Esophagus squamous epithelium (tissue), 5 donors: ENCODE measurements at places on chromosomes 3 and 15.

DNA sequence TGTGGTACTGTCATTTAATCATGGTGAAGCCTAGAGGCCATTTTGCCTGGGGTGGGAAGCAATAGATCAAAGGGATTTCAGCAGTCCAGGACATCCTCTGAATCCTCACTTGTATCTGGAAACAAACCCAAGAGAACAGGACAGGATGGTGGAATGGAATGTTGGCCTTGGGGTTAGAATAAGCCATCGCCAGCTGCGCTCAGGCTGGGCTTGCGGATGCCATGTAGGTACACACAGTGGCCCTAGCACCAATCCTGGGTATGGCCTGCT is 76.5 kb upstream of the ALDH1A3 start:
- DNase-seq: no peak

GRCh38 chr15:99863550-99864198 is 130.4 kb upstream of the LYSMD4 start:
- DNase-seq: no peak

- no peak for DNase-seq
These were observed 50.5 kb downstream of the CD86 start for GRCh38 chr3:122105626-122106025.

GRCh38 chr3:196966526-196967401 is 1.9 kb downstream of the PIGZ start:
- no peak for DNase-seq

GRCh38 chr3:132241776-132242514 is 75.3 kb upstream of the ACP3 start:
- no peak for DNase-seq

GRCh38 chr15:94230883-94231722 is at the start of gene MCTP2:
Gene MCTP2, plus strand, starts transcription at chr15:94231561. Its CDS starts 66,705 bp downstream, at chr15:94298266.
- peak; percentile 57 for DNase-seq

GRCh38 chr3:101925564-101925963 is 76.2 kb downstream of the NFKBIZ start:
- DNase-seq: no peak

DNA sequence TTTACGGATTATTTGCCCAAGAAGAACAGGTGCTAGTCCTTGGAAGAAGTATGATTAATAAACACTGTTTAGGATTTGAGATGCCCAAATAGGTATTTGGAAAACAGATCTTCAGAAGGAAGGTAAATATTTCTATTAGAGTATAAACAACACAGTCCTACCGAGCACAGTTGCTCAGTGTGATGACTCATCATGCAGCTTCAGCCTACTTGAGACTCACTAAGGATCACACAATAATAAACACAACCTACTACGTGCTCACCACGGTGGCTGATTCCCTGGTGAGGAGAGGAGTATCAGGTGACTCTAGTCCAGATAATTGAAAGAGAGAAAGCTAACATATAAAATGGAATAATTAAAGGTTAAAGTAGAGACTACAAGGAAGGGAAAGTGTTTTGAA is 72.0 kb downstream of the PDZRN3 start:
- no peak for DNase-seq

GRCh38 chr15:67805008-67805665 is 20.2 kb upstream of the SKOR1 start:
- no peak for DNase-seq

DNA sequence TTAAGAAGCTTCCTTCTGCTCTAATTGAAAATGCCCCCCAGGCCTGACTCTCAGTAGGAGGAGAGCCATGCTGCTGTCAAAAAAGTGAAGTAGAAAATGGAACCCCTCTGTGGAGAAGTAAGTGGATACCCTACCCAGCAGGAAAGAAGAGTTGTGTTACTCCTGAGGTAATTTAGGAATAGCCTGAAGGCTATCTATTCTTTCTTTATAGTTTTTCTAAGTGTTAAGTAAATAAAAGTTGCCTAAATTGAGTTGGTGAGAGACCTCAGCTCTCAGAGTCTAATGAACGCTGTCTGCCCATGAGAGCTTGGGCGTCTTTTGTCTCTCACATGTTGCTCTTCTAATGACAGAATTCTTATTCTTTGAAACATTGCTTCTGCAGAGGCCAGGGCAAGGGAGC is 116.2 kb downstream of the NSUN3 start:
- no peak for DNase-seq

DNA sequence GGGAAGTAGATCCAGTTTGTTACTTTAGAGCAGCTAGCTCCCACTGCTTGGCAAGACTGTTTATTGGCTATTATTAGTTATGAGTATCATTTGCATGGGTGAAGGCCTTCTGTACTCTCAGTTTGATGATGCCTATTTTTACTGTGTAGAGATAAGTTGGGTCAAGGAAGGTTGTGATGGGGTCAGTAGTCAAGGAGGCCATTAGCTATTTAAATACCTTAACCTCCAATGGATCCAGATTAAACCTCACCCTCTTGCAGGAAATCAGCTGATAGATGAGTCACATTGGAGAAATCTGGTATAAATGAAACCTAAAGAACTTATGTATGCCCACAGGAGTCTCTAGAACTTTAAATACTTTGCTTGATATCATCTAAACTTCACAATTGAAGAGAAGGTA is 45.0 kb downstream of the THBS1 start:
- no peak for DNase-seq

GRCh38 chr15:51699373-51699772 is 18.1 kb downstream of the SCG3 start:
- no peak for DNase-seq

GRCh38 chr3:37718632-37719031 is 143.0 kb upstream of the CTDSPL start:
- DNase-seq: no peak

- DNase-seq: no peak
These were observed 173.4 kb downstream of the XXYLT1 start for GRCh38 chr3:195097331-195098255.

GRCh38 chr15:23910030-23910429 is 222.9 kb upstream of the NDN start:
- DNase-seq: no peak

GRCh38 chr15:95141486-95141885 is 910.1 kb downstream of the MCTP2 start:
- DNase-seq: no peak

DNA sequence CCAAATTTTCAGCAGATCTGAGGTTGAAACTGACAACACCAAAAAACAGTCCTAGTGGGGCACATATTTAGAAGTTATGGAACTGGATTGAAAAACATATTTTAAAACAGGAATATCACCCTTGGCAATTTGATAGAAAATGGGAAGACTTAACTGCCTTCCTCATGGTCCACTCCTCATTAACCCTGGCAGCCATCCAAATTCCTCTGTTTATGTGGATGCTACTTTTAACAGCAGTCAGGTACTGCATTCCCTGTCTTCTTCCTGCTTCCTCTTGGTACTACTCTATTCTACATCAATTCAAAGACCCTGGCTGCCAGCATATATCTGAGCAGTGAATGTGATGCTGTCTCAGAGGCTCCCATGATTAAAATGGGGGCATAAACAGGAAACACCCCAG is 54.3 kb downstream of the PDE8A start:
- DNase-seq: no peak

DNA sequence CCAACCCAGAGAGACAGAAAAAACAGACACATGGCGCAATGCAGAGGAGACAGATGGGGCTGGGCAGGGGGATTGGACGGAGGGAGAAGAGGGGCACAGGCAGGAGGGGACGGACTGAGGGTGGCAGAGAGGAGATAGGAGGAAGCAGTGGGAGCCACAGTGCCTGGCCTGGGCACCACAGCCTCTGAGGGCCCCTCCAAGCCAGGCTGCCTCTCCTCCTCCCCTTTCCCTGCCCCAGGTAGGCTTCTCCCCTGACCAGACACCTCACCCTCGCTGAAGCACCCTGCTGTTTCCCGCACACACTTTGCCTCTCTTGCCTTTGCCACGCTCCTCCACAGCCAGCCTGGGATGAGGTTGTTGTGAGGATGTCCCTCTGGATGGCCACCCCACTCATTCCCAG is 84.0 kb upstream of the PRR20G start:
- no peak for DNase-seq

DNA sequence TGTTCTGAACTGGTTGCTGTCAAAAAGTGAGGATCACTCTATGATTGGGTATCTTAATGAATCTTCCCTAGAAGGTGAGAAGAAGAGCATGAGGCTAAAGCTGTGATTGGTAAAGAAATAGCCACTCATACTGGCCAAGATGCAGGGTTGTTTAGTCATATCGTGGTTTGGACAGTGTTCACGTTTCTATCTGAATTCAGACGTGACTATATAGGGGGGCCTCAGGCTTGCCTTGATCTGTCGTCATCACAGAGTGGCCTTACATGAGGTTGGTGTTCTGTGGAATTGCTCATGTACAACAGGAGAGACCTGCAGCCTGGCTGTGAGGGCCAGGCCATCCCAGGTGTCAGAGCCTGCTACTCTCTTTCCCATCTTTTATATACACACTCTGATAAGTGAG is 12.4 kb downstream of the RTP2 start:
- DNase-seq: no peak

GRCh38 chr3:57758686-57759085 is 2.6 kb downstream of the SLMAP start:
- no peak for DNase-seq

- no peak for DNase-seq
These were observed 75.1 kb downstream of the LINGO1 start for GRCh38 chr15:77557564-77557963.

GRCh38 chr15:56236197-56236596 is 7.5 kb downstream of the RFX7 start:
- DNase-seq: no peak

DNA sequence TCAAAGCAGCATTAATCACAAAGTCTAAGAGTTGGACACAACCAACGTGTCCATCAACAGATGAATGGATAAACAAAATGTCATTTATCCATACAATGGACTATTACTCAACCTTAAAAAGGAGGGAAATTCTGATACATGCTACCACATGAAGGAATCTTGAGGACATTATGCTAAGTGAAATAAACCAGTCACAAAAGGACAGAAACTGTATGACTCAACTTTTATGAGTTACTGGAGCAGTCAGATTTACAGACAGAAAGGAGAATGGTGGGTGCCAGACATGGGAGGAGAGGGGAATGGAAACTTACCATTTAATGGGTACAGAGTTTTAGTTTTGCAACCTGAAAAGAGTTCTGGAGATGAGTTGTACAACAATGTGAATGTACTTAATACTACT is 43.0 kb upstream of the SEC13 start:
- no peak for DNase-seq

- no peak for DNase-seq
These were observed 2.8 kb downstream of the TBC1D23 start for GRCh38 chr3:100263583-100263982.

DNA sequence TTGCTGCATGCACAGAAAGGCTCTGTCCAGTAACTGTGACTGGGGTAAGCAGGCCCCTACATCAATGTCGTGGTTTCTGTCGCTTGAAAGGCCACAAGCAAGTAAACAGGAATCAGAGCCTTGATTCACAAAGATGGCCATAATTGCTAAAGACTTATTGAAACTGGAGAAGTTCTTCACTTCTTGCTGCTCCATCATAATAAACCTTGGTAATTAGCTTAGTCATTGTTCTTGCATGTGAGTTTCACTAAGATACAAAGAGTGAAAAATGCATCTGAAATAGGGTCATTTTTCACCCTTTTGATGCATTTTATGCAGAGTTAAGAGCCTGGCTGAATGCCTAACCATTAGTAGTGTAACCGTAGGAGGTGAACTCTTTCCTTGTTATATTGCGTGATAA is 3.2 kb downstream of the SEMA6D start:
- no peak for DNase-seq

DNA sequence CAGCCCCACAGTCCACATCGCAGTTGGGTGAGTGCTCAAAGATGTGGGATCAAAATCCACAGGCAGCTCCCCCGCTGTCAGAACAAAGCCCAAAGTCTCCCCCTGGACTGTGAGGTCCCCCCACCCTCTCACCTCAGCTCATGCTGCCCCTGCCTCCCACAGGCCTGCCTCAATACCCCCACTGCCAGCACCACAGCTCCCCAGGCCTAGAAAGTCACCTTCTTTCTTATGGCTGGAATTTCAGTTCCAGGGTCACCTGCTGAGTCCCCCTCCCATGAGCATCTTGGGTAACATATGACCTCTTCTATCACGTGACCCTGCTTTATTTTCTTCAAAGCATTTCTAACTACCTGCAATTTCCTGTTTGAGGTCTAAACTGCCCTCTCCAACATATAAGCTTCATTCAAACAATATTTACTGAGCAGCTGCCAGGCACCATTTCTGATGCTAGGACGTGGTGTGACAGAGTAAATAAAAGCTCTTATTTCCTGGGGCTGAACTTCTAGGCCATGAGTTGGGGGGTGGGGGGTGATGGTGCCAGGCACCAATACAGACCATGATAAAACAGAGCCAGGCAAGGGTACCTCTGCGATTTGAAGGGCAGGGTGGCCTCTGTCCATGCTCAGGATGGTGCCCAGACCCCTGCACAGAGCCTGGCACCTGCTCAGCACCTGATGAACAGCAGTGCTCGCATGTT is 2.4 kb upstream of the TMEM89 start:
- no peak for DNase-seq

DNA sequence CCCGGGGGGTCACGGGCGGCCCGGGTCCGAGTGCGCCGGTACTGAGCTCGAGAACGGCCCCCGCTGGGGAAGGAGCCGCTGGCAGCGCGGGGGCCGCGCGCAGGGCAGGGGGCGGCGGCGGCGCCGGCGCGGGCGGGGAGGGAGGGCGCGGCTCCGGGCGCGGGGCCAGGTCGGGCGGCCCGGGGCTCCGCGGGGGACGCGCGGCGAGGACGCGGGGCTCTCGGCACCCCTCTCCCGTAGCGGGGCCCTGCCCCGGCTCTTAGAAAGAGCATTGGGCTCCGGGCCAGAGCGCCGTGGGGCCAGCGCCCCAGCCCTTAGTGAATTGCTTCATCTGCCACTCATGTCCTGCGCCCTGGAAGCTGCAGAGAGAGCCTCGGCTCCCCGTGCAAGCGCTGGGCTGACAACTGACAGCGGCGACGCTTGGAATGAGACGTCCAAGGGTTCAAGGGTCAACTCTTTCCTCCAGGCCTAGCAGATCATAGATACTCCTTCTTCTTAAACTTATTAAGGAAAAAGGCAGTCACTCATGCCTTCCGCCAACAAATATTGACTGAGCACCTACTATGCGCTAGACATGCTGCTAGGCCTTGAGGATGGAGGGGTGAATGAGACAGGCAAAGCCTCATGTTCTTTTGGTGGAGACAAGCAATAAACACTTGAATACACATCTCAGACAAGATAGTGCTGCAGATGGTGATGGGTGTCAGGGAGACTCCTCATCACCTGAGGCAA is 140.8 kb downstream of the SMAD6 start:
- DNase-seq: no peak

DNA sequence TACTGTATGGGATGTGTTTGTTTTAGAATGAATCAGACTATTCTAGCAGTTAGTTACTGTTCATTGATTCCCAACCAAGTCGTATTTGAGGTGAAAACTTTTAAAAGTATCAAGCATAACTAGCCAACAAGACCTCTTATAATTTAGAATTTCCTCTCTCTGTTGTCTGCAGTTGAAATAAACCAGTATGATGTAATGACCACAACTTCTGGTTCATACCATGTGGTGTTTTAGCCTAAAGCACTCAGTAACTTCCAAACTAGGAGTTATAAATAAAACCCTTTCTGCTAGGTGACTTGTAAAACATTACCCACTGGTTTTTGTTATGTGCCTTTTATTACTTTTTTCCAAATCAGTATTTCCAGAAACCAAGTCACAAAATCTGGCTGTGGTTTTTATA is 19.8 kb upstream of the P2RY12 start:
- no peak for DNase-seq
